ENCODE measurements at places on chromosomes 1 and 21.

DNA sequence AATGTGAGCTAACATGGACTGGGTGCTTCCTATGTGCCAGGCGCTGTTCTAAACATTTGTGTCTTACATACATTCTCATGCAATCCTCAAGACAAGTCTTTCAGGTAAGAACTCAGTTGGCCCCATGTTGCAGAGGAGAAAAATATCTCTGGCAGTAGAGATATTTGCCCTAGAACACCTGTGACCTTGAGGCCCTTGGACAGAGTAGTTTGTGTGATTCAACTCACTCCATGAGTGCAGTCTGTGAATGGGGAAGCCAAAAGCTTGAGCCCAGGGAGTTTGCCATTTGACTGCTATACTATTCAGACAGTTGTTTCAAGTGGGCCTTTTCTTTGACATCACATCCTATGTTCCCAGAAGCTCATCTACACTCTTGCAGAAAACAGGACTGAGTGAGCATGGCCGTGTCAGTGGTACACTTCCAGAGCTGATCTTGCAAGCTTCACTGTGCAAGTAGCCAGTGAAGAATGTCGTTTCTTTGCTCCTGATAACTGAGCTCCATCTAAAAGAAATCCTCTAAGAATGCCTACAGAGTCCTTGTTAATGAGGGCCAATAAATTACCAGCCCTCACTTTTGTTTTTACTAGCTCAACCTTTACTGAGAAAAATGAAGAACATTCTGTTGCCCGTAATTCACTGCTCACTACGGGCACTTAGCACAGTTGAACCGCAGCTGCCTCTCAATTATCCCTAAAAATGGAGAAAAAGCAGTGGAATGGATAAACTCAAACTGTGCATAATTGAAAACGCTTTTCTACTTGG lies 98.7 kb upstream of the C8B start:
- DNase-seq = no peak

DNA sequence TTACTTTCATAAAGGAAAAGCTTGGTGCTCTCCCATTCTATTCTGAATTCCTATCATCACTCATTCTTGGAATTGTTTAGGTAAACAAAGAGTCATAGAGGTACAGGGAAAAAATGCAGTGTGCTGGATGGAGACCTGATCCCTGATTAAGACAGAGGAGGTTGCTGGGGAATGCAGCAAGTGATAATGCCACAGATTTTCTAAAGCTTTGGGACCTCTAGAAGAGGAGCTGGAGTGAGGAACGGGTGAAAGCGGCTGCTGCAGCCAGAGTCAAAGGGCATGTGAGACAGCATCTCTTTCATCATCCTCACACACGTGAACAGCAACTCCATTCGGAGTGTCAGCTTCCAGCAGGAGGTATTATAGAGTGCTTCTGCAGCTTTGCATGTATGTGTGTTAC lies 54.9 kb upstream of the DIPK1A start:
- no peak for DNase-seq

DNA sequence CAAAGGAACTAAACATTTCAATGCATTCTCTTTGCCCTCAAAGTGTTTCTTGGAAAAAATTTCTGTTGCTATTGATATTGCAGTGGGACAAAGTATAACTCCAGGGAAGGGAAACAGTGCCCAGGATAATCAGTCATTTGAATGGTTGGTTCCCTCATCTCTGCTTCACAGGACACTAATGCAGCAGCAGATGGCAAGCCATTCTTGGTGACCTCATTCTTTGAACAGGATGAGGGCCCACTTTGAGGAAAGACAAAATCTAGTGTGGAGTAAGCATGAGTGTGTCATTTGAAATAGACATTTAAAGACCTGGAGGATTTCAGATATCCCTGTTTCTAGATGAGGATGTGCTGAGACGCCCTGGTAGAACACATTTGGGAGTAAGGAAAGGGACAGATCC lies 32.3 kb downstream of the CHRM3 start:
- no peak for DNase-seq

DNA sequence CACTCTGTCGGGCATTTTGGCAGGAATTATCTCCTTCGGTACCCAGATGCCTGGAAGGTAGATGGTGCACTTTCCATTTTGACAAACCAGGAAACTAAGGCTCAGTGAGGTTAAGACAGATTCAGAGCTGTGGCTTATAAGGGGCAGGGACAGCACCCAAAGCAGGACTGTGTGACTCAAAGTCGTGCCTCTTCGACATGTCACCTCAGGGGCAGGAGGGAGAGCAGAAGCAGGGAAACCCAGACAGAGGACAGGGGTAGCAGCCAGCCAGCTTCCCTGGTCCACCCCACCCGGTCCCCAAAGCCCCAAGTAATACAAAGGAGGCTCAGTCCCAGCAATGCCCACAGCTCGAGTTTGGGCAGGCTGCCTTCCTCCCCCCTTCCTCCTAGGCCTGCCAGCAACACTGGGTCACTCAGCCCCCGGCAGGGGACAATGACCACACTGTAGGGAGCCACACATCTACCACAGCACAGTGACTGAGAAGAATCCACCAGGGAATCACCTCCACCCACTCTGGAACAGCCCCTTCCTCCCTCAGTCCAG lies 2.5 kb downstream of the RHOC start:
- no peak for DNase-seq

DNA sequence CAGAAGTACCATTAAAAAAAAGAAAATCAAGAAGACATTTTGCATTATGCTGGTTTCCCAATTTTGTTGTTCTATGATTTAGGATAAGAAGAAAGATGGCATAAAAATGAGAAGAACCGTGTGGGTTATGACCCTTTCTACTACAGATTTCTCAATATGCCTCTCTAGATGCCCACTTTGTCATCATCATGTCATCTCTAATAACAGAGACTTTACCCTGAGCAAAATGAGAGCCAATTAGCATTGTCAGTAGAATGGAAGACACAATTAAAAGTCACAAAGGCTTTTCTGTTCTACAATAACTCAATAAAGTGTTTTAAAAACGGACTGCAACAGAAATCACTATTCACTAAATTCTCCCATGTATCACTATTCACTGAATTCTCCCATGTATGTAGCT lies 85.5 kb downstream of the RAB3GAP2 start:
- DNase-seq = no peak

- no peak for DNase-seq
Measured at GRCh38 chr1:109438798-109439297, 12.6 kb upstream of the PSMA5 start.

DNA sequence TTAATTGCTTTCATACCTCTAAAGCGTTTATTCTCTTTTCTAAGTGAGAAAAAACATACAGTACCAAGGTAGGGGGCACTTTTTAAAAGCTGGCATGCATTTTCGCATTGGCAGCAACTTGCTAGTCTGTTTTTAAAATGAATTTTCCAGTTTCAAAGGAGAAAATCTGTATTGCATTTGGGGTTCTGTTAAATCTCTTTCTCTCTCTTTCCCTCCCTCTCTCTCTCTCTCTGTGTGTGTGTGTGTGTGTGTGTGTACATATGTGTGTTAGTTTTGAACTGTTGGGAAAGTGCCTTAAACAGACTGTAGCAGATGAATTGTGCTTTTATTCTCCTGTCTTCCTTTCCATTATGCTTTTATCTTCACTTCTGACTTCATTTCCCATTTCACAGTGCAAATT lies 7.3 kb downstream of the NIBAN1 start:
- no peak for DNase-seq

GRCh38 chr1:206662396-206663092 lies 22.2 kb upstream of the MAPKAPK2 start:
- no peak for DNase-seq

DNA sequence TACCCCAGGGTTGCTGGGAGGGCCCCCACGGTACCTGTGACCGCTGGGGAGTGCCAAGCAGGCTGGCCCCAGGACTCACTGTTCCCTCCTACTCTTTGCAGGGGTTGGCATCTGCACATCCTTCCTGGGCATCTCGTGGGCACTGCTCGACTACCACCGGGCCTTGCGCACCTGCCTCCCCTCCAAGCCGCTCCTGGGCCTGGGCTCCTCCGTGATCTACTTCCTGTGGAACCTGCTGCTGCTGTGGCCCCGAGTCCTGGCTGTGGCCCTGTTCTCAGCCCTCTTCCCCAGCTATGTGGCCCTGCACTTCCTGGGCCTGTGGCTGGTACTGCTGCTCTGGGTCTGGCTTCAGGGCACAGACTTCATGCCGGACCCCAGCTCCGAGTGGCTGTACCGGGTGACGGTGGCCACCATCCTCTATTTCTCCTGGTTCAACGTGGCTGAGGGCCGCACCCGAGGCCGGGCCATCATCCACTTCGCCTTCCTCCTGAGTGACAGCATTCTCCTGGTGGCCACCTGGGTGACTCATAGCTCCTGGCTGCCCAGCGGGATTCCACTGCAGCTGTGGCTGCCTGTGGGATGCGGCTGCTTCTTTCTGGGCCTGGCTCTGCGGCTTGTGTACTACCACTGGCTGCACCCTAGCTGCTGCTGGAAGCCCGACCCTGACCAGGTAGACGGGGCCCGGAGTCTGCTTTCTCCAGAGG lies 6.8 kb downstream of the XKR8 start:
- no peak for DNase-seq

DNA sequence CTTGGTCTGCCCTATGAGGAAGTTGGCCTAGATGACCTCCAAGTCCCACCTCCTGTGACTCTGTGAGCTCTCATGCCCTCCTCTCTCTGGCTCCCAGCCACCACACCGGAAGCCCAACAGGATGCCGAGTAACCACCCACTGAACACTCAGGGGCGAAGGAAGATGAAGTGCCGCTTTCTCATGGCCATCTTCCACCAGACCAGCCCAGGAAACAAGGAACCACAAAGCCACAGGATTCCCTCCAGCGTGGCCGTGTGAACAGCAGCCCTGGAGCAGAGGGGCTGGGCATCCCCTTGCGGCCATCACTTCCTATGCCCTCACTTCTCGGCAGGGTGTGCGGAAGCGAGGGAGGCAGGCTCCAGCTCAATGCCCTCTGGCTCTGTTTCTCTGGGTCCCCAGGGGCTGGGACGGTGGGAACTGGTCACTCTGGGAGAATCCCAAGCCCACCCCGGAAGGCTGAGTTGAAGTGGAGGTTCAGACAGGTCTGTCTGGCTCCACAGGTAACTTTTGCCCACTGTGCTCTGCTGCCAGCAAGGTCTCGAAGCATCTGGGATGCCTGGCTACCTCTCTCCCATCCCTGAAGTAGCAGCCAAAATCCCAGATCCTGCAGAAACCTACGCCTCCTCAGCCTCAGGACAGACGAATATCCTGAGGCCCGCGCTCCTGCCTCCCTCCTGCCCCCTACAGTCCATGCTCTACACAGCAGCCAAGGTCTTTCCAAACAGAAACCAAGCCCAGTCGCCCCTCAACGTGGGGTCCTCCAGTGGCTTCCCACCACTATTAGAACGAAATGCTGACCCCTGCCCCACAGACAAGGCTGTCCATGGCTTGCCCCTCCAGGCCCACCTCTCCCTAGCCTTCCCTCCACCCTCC lies 44.2 kb upstream of the ECE1 start:
- peak; percentile 58 for DNase-seq

GRCh38 chr1:156515956-156516355 lies 15.4 kb upstream of the MEF2D start:
- no peak for DNase-seq

GRCh38 chr1:40132383-40133311 lies 28.5 kb upstream of the RLF start:
- DNase-seq = no peak

DNA sequence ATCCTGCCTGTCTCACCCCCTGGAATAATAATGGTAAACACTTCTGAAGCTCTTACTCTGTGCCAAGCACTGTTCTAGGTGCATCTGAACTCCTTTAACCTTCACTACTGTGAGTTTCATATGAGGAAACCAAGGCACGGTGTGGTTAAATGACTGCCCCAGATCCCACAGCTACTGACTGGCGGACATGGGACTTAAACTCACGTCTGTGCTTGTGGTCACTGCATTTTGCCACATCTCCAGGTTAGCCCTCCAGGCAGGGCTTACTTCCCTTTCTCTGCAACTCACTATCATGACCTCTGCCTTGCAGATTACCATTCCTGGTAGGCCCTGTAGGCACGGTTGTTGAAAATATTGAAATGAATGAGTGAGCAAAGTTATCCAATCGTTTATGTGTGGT lies 83.4 kb downstream of the ADSS2 start:
- no peak for DNase-seq

DNA sequence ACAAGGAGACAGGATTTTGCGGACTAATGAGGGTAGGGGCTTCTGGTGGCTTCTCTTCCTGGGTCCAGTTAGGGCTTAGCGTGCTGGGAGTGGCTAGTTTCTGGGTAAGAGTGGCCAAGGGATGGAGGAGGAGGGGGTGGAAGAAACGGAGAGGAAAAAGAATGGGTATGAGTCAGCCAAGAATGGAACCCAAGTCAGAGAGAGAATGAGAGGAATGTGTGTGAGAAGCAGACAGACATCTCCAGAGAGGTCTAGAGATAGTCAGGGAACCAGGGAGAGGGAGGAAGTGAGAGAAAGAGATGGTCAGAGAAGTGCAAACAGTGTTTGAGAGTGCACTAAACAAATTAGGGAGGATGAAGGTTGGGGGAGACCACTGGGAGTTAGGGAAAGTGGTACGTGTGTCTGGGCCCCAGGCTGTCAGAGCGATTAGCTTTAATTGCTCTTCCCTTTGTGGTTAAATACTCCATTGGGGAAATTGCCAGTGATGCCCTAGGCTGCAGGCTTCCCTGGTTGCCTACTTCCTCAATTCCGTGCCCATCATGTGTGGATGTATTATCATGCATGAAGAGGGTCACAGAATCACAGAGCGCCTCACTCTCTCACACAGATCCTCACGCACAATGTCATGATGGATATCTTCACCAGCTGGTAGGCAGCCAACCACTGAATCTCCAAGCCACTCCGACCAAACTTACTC lies 1.4 kb downstream of the PEA15 start:
- DNase-seq = no peak

DNA sequence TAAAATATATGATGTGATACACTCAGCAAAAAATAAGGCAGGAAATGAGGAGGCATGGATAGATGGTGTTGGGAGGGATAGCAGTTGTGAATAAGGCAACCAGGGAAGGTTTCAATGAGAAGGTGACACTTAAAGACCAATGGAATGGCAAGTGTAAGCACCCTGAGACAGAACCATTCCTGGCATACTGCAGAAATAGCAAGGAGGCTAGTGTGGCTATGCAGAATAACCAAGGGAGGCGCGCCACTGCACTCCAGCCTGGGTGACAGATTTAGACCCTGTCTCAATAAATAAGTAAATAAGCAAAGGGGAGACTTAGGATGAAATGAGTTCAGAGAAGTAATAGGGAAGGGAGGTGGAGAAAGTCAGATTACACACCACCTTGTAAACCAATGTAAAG lies 113.9 kb downstream of the TOMM20 start:
- DNase-seq = no peak

GRCh38 chr1:231334079-231334666 lies 3.5 kb downstream of the EXOC8 start:
- DNase-seq = no peak

Data from stimulated activated CD8-positive, alpha-beta memory T cell treated with anti-CD3 and anti-CD28 coated beads, Interleukin-15, amount 100 ng/mL, for 1 hour (primary cell).